ENCODE measurements at places on chromosomes 2 and 18. TPM values are rescaled to one million over a fixed set of nuclear protein-coding genes. Genes with fewer than 3 reads are reported as not detected.

The CASP8 gene
- 44.2 TPM for total RNA-seq

The ATIC gene
- total RNA-seq: 65.5 TPM

The ARHGAP15 gene
- 18.5 TPM for total RNA-seq

The ARHGAP25 gene
- 48.5 TPM for total RNA-seq

The IL1R2 gene
- 23.3 TPM for total RNA-seq

The SPDYA gene
- total RNA-seq: 1.9 TPM

The POTEC gene
- total RNA-seq: not detected

The SOCS6 gene
- total RNA-seq: 24.8 TPM

All from lower lobe of right lung (tissue), 2 donors.